ENCODE measurements at places on chromosomes 2 and 18.

GRCh38 chr18:79327199-79327721 lies 68.5 kb upstream of the NFATC1 start:
- DNase-seq, result no peak

DNA sequence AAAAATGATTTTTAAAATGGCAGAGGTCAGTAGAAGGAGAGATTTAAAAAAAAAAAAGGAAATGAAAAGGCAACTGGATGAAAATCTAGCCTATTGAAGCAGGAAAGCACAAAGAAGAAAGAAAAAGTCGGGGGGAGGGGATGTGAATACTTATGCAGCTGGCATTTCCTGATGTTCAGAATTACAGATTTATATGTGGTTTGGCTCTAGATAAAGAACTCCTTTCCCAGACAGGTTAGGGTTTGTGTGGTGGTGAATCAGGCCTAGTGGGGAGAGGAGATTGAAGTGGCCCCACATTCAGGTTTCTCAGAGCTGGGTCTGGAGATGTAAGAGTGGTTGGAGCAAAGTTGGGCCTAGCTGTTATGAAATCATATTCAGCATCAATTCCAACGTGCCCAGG lies 394.4 kb downstream of the FIGN start:
- DNase-seq, result no peak

- DNase-seq, result no peak
These were observed 15.7 kb downstream of the COL5A2 start for GRCh38 chr2:189163889-189164288.

DNA sequence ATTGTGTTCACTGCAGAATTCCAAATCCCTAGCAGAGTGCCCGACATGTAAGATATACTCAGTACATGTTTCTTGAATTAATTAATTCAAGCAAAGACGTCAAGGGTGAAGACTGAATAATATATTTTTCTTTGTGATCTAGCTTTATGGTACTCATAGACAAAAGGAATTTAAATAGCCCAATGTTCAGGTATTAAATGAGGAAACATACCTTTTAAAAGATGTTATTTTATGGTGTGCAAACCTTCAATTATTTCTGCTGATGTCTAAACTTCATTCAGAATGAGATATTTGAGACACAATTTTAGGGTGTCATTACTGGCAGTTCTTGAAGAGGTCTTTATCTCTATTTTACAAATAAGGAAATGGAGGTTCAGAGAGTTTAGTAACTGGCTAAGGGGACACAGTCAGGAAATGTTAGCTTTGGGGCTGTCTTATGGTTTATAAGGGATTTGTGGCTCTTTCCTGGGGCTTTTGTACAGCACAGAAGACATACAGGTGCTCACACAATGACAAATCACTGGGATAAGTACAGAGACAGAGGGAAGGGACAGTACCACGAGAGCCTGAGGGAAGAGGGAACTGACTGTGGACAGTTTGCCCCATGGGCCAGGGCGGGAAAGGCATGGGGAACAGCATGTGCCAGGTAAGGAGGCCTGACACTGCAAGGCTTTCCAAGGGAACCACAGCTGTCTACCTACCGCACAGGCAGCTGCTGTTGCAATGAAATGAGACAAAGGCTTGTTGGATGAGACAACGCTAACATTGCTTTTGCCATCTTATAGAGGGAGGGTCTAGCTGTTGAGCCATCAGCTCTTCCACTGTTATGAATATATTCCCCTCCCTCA lies 155.3 kb downstream of the DDX1 start:
- DNase-seq, result no peak

DNA sequence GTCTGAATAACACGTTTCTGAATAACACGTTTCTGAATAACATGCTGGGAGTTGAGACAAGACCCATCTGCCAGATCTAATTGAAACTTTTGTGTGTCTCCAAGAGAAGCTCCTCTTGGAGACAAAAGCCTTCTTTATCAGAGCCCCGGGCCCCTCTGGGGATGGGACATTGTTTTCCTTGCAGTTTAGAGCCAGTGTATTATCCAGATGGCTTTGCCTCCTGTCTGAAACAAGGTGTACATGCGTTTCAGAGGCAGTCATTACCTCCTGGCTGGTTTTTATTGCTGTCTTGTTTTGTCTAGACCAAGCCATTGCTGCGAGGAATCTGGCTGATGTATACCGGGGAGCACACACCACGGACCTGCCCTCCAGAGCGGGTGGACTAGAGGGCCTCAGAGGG lies 7.8 kb downstream of the FOSL2 start:
- DNase-seq, result no peak
